ENCODE measurements at places on chromosomes 5 and 9.

DNA sequence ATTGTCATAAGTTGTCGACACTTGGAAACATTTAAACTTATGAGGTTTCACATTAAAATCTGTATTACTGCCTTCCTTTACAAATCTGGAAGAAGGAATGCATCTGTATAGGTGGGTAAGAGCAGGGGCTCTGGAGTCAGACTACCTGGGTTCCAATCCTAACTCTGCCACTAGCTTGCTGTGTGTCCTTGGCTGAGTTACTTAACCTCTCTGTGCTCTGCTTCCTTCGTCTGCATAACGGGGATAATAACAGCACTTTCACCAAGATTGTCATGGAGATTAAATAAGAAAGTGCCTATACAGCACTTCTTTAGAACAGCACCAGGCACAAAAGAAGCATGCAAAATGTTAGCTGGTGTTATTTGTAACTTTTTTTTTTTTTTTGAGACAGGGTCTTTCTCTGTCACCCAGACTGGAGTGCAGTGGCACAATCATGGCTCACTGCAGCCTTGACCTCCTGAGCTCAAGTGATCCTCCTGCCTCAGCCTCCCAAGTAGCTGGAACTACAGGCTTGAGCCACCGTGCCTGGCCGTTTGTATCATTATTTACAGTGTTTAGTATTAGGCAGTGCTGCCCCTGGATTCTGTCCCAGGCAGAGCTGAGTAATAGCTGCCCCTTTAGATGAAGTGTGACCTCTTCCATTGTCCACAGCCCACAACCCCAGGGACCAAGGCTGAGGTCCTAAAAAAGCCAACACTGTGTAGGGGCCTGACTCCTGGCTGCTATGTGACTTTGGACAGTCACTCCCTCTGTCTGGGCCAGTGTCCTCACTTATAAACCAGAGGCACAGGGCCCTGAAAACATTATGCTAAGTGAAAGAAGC lies 25.4 kb upstream of the TTLL11 start:
- no peak for DNase-seq

GRCh38 chr5:66238435-66238834 lies 94.3 kb downstream of the SREK1 start:
- DNase-seq: no peak

DNA sequence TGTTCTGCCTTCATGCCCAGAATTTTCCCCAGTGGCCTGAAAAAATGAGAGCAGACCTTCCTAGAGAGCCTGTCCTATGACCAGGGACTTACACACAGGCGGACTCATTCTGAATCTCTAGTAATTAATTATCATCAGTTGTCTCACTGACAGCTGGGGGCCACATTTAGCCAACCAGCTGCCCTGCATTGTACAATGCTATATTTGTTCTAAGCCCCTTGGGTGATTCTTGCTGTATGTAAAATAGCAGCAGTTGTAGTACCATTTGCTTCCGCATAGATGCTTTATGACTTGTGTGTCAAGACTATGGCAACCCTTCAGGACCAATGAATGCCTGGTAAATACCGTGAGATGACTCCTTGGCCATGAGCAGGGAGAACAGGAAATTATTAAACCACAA lies 415.4 kb upstream of the SEMA6A start:
- DNase-seq: no peak

GRCh38 chr9:134271338-134272301 lies 54.6 kb upstream of the RXRA start:
- DNase-seq: no peak

DNA sequence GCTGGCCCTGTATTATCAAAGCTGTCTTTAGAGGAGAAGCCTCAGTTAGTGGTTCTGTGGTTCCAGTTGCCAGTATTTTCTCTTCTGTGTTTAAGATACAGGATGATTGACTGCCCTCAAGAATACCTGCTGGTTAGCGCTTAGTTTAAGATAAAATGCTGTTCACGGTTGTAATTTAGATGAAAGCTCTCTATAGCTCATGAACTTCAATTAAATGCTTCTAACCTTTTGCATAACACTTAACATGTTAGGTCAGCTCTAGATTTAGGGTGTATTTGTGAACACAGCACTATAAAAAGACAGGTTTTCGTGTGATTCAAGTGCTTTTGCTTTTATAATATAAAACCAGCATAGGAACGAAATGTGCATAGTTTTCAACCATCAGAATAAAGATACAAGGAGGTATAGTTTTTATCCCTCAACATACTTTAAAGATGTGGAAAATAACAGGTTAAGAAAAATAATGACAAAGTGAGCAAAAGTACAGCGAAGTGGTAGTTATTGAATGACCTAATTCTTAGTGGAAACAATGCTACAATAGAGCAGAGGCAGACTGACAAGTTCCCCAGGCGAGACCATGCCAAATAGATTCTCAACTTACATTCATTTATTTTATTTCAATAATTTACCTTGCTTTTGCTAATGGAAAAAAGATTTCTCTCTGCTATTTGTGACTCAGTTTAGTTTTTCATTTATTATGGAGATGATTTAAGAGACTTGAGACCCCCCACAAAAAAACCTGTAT lies 602.6 kb upstream of the DMAC1 start:
- no peak for DNase-seq

DNA sequence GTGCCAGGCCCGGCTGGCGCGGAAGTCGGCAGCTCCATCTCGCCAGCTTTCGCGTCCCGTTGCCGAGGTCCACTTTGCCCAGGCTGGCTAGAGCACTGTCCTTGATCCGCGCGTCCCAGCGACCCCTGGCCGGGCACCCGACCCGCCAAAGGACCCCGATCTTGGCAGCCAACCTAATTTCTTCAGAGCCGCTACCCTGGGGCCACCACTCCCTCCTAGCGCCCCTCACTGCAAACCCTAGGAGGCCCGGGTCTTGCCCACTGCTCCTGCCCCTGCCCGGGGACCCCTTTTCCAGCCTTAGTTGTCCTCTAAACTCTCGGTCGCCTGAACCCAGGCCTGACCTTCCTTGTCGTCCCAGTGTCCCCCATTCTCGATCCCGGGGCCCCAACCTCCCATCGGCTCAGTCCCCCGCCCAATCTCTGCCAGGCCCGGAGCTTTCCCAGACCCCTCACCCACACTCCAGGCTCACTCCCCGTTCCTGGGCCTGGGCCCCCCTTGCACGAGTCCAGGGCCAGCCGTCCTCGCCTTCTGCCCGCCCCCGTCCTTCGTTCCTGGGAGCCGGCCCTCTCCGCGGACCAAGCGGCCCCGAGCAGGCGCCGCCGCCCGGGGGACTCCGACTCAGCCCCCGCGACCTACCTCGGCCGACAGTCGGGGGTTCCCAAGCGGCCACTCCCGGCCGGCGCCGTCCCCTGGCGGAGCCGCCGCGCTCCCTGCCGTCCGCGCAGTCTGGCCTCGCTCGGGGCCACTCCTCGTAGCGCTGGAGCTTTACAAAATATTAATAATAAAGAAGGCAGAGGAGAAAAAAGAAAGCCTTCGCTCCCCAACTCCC lies 701 bp upstream of the LMX1B start:
- no peak for DNase-seq

- no peak for DNase-seq
These were observed 72.9 kb downstream of the BAAT start for GRCh38 chr9:101311758-101312420.

DNA sequence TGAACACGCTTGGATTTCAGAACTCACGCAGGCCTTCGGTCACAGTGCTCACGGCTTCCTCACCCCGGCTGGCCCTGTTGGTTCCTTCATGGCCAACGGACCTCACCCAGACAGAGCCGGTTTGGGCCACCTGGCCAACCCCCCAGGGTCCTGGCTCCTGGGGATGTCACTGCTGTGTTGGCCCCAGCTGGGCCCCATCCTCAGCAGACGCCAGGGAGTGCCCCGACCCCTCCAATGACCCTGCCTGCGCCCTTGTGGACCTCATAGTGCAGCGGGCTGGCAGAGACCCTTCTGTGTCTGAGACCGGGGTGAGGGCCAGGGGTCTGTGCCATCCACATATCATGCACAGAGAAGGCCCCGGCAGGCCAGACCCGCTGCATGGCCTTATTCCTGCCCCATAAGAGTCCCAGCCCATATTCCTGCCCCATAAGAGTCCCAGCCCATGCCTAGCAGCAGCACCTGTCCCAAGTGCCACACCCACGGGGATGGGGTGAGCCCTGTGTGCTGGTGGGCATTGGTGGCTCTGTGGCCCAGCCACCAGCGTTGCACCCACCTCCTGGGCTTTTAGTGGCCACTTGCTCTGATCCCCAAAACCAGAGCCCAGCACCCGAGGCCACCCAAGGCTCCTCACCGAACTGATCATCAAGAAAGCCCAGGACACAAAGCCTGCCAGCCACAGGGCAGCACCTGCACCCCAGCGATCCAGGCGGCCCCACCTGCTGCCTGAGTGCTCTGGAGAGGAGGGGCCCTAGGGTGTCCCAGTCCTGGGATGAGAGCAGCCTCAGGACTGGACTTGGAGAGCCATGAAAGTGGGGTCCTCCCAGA lies 1.3 kb upstream of the LPCAT1 start:
- DNase-seq: peak; percentile 43

- DNase-seq: no peak
These were observed 238.1 kb downstream of the ROR2 start for GRCh38 chr9:91711755-91712601.

Data from Right ventricle myocardium superior (tissue), 1 donor.